ENCODE measurements at places on chromosomes 11 and 22. TPM values are rescaled to one million over a fixed set of nuclear protein-coding genes. Genes with fewer than 3 reads are reported as not detected.

Gene GPHA2
- not detected for total RNA-seq

Gene GAB4
- not detected for total RNA-seq

Gene CSNK2A3
- total RNA-seq, result 1.1 TPM

Gene PNPLA3
- 1.0 TPM for total RNA-seq

Gene TMPRSS5
- 1.2 TPM for total RNA-seq

Gene NCF4
- 12.3 TPM for total RNA-seq

Gene SMC1B
- 0.59 TPM for total RNA-seq

Gene RASSF10
- total RNA-seq, result not detected

Gene RIMBP3B
- total RNA-seq, result 0.26 TPM

Gene CLDN5
- total RNA-seq, result 0.71 TPM

Gene MEI1
- total RNA-seq, result 14.2 TPM

Gene CALCA
- not detected for total RNA-seq

Gene PTPN5
- not detected for total RNA-seq

Gene PIK3C2A
- 35.3 TPM for total RNA-seq

Gene KRTAP5-10
- not detected for total RNA-seq

DNA sequence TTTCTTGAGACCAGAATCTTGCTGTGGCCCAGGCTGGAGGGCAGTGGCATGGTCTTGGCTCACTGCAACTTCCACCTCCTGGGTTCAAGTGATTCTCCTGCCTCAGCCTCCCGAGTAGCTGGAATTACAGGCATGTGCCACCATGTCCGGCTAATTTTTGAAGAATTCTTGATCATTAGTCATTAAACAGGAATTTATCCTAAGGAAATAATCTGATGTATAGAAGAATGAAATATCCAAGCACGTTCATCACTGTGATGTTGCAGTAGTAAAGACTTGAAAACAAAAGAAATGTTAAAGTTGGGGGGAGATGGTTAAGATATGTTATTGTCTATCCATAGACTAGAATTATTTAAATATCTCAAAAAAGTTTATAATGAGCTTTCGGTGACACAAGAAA lies 23.6 kb downstream of the CBL start:
- H3K36me3 ChIP-seq, result peaks cover 27% of the 10 kb centered on the region
- no peaks in the 10 kb centered on the region for H3K27me3 ChIP-seq
- peaks cover 27% of the 10 kb centered on the region for H3K4me1 ChIP-seq
- no peak overlapping the region for H3K4me3 ChIP-seq

- H3K36me3 ChIP-seq, result peaks cover 11% of the 10 kb centered on the region
- no peak overlapping the region for H3K27ac ChIP-seq
- H3K27me3 ChIP-seq, result no peaks in the 10 kb centered on the region
- peaks cover 7% of the 10 kb centered on the region for H3K4me1 ChIP-seq
- no peak overlapping the region for H3K4me3 ChIP-seq
These were observed 15.2 kb downstream of the ATXN10 start for GRCh38 chr22:45686836-45687235.

DNA sequence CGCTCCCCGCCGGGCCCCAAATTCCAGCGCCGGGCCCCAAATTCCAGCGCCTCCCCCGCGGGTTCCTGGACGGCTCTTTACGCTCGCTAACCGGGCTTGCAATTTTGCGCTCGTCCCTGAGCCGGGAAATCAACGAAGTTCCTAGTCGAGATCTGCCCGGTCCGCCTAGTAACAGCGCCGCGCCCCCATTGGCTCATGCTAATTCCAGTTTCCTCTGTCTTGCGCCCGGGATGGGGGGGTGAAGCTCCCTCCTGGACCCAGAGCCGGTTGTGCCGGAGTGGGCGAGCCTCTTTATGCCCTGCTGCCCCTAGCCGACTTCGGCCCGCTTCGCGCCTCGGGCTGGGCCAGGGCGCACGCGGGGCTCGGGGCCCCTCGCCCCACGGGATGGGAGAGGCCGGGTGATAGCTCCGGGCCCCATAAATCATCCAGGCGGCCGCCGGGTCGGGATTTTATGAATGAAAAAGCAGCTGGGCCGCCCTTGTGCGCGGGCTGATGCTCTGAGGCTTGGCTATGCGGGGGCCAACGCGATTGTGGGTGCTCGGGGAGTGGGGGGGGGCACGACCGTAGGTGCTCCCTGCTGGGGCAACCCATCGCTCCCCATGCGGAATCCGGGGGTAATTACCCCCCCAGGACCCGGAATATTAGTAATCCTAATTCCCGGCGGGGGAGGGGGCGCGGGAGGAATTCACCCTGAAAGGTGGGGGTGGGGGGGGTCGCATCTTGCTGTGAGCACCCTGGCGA lies 1.8 kb upstream of the CCND1 start:
- DNase-seq, result no peak
- no peak overlapping the region for H3K4me3 ChIP-seq
- H3K27ac ChIP-seq, result no peak overlapping the region
- peaks cover 4% of the 10 kb centered on the region for H3K36me3 ChIP-seq
- H3K4me1 ChIP-seq, result peaks cover 7% of the 10 kb centered on the region

- H3K4me1 ChIP-seq, result no peaks in the 10 kb centered on the region
- H3K4me3 ChIP-seq, result no peak overlapping the region
- no peak for DNase-seq
- no peak overlapping the region for H3K27ac ChIP-seq
These were observed 93.9 kb downstream of the PKNOX2 start for GRCh38 chr11:125258291-125259032.

GRCh38 chr11:1967641-1968225 lies 20.6 kb downstream of the MRPL23 start:
- H3K4me1 ChIP-seq, result no peaks in the 10 kb centered on the region
- no peak overlapping the region for H3K27ac ChIP-seq
- no peaks in the 10 kb centered on the region for H3K27me3 ChIP-seq
- DNase-seq, result no peak

DNA sequence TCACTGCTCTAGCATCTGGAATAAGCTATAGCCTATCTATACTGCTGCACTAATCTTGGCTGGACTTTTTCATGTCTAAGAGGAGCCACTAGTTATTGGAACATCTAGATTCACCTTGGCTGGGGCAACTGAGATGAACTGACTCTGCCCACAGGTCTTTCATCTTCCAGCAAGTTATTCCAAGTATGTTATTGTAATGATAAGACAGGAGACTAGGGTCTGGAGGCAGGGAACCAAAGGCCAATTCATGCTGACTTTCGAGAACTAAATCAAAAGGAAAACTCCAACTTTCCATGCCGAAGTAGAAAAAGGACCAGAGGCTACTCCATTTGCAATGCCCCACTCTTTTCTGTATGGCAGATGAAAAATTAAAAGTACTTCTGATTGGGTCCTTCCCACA lies 1243.0 kb upstream of the RAG2 start:
- no peak overlapping the region for H3K4me3 ChIP-seq
- H3K4me1 ChIP-seq, result no peaks in the 10 kb centered on the region
- H3K27me3 ChIP-seq, result no peaks in the 10 kb centered on the region

DNA sequence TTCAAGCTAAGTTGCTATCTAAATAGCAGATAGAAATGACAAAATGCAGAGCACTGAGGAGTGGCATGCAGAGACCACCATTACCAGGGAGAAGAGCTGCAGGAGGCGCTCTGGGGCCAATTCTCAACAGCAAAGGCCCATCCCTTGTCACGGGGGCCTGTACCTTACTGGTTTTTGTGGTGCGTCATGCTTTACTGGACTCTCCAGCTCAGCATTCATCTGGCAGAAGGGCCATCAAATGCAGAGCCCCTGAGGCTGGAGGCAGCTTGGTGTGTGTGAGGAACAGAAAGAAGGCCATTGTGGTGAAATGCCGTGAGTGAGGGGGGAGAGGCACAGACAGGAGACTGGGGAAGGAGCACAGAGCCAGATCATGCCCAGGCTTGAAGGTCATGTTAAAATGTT lies 56.5 kb upstream of the NAV2 start:
- H3K4me1 ChIP-seq, result peaks cover 3% of the 10 kb centered on the region
- H3K27ac ChIP-seq, result no peak overlapping the region
- H3K4me3 ChIP-seq, result no peak overlapping the region
- no peaks in the 10 kb centered on the region for H3K27me3 ChIP-seq

DNA sequence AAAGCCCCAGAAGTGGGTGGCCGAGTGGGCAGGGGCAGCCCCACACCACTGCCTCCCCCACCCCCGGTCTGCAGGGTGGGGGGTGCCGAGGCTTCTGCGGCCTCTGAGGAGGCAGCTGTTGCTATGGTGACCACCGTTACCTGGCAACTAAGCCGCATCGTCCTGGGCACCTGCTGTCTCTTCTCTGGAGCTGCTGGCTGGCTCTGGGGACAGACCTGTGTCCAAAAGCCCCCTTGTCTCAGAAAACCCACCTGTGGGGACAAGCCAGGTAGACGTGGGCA lies 79.9 kb upstream of the PRR5 start:
- no peaks in the 10 kb centered on the region for H3K36me3 ChIP-seq
- peaks cover 9% of the 10 kb centered on the region for H3K4me1 ChIP-seq

- no peaks in the 10 kb centered on the region for H3K4me1 ChIP-seq
- no peak overlapping the region for H3K4me3 ChIP-seq
- H3K36me3 ChIP-seq, result no peaks in the 10 kb centered on the region
- no peak overlapping the region for H3K27ac ChIP-seq
These were observed 93.2 kb downstream of the NAV2 start for GRCh38 chr11:19805827-19806226.

- H3K4me3 ChIP-seq, result no peak overlapping the region
- no peaks in the 10 kb centered on the region for H3K4me1 ChIP-seq
- H3K27me3 ChIP-seq, result peaks cover 2% of the 10 kb centered on the region
- DNase-seq, result no peak
These were observed 20.5 kb upstream of the FBLN1 start for GRCh38 chr22:45482169-45482568.

DNA sequence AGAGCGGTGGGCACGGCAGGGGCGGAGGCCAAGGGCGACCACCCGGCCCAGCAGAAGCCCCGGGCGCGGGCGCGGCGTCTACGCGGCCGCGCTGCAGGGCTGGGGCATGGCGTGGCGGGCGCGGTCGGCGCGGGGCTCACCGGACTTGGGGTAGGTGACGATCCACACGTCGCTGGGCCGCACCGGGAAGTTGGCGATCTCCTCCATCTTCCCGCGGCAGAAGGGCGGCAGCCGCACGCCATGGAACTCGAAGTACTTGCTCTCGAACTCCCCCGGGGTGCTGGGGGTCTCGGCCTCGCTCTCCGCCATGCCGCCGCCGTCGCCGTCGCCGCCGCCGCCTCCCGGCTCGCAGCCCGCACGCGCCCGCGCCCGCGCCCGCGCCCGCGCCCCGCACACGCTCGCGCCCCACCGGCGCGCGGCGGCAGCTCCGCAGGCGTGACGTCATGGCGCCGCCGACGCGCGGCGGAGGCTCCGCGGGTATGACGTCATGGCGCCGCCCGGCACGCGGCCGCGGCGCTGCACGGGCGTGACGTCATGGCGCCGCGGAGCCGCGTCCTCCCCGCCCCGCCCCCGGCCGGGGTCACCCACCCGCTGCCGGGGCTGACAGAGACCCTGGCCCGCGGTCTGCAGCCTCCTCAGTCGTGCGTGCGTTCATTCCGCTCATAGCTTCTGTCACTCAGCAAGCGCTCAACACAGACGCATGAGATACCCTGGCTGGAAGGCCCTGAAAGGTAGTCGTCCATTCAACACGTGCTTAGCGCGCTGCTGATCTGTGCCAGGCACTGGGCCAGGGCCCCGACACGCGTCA lies at the start of gene SULT4A1:
Gene SULT4A1, minus strand, starts transcription at position 440 of the 808 bp plus-strand sequence. Its CDS starts 131 bp downstream, at position 309.
- peaks cover 37% of the 10 kb centered on the region for H3K27me3 ChIP-seq
- H3K27ac ChIP-seq, result no peak within 1 kb of the TSS
- DNase-seq, result no peak
- H3K4me1 ChIP-seq, result no peaks in the 10 kb centered on the region

- H3K4me3 ChIP-seq, result no peak overlapping the region
- H3K36me3 ChIP-seq, result no peaks in the 10 kb centered on the region
- H3K4me1 ChIP-seq, result peaks cover 2% of the 10 kb centered on the region
- no peak for DNase-seq
- no peak overlapping the region for H3K27ac ChIP-seq
- peaks cover 18% of the 10 kb centered on the region for H3K27me3 ChIP-seq
These were observed 378.3 kb downstream of the BRD1 start for GRCh38 chr22:49449377-49449776.

DNA sequence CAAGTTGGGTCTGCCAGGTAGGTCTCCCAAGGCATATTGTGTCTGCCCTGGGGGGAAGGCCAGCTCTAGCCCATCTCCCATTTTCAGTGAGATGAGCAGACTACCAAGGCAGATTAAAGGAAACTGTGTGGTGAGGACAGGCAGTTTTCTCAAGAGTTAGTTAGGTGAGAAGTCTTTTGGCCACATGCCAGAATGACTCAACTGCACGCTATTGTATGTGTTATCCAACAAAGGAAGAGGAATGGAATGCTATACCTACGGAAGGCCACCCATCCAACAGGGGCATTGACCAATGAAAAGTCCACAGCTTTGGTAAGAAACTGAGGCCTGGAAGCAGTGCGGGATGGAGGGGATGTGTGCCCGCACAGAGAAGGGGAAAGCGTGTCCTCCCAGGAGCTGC lies 941.7 kb downstream of the NTM start:
- H3K36me3 ChIP-seq, result no peaks in the 10 kb centered on the region
- DNase-seq, result no peak
- no peaks in the 10 kb centered on the region for H3K27me3 ChIP-seq
- H3K27ac ChIP-seq, result no peak overlapping the region
- H3K4me3 ChIP-seq, result no peak overlapping the region

- no peak for DNase-seq
- peaks cover 5% of the 10 kb centered on the region for H3K4me1 ChIP-seq
- H3K4me3 ChIP-seq, result no peak overlapping the region
These were observed 111.8 kb downstream of the CCDC81 start for GRCh38 chr11:86486261-86487030.

All from activated CD4-positive, alpha-beta T cell treated with anti-CD3 and anti-CD28 coated beads, Interleukin-2, amount 10 ng/mL, durations not matched to agents 24 days and 14 days (primary cell).